ENCODE measurements at places on chromosomes 6 and 20.

DNA sequence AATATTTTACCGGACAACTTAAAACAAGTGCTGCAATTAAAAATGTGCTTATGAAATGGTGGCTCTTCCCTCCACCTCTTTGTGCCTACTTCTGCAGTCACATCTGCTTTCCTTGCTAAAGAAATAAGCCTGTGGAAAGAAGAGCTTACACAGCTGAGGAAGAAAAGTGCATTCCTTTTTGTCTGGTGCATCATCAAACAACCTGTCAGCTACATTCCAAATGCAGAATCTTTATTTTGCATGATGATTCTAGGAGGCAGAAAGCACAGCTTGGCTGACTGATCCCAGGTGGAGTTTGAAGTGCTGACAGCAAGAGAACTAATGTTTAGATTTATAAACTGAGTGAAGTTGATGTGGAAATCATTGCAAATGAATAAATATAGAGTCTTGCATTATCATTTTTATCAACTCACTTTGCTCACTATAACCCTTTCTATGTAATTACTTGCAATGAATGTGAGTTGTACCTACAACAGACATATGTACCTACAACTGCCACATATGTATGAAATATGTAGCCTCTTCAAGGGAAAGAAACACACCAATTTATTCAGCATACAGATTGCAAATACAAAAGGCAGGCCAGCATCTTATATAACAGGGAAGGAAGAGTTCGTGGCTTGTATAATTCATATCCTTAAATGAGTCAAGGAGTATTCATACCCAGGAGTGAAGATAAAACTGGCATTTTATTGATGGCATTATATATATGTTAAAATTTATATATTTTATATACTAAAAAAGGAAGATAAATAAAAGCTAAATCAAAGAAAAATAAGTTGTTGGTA is 223.4 kb upstream of the MCHR2 start:
- no peak for DNase-seq

GRCh38 chr20:45288376-45288775 is 18.3 kb upstream of the RBPJL start:
- no peak for DNase-seq

DNA sequence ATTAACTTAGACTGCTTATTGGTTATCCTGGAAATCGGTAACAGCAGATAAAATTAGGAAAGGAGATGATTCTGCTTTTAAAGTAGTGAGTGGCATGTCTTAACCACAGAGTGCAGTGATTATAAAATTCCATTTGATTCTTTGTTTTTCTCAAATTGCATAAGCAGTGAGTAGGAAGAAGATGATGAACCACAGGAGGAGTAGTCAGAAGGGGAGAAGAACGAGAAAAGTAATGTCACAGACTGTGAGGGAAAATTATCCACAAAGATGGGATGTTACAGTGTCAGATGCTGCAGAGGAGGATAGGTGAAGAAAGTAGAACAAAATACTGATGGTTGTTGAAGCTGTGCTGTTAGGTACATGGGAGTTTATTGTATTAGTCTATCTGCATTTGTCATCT is 63.0 kb downstream of the ITCH start:
- DNase-seq, result no peak

DNA sequence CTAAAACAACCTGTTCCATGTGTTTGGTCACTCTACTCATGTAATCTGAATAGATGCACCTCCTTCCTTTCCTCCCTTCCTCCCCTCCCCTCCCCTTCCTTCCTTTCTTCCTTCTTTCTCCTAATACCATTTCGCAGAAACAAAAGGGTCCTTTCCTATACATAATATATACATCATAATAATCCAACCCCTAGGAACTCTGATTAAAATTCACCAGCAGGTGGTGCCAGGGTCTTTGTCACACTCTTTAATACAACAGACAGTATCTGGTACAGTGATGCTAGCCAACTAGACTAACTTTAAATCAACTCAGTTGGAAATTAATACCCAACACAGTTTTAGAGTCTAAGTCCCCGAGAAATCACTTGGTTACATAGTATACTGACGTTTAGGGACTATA is 181.2 kb upstream of the SHLD1 start:
- DNase-seq, result no peak

DNA sequence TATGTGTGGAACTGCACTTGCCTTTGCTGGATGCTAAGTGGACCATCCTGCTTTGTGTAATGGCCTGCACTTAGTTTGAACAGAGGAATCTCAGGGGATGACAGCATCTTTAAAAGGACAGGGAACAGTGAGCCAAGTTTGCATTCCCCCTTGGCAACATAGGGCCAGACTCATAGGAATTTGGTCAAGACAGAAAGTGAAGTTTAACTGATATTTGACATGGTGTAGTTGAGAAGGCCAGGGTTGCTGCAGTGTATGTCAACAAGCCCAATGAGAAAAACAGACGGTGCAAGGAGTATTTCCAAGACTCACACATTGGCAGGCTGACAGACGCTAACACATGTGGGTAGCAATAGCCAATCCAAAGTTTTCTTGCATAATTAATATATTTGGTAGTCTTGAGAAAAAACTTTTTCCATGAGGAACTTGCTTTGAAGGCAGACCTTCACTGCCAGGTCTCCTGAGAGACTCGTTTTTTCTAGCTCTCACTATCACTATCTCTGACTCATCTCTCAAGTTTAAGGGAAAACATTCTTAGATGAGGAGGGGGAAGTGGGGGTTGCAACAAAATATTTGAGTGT is 213.8 kb downstream of the IBTK start:
- DNase-seq, result no peak

DNA sequence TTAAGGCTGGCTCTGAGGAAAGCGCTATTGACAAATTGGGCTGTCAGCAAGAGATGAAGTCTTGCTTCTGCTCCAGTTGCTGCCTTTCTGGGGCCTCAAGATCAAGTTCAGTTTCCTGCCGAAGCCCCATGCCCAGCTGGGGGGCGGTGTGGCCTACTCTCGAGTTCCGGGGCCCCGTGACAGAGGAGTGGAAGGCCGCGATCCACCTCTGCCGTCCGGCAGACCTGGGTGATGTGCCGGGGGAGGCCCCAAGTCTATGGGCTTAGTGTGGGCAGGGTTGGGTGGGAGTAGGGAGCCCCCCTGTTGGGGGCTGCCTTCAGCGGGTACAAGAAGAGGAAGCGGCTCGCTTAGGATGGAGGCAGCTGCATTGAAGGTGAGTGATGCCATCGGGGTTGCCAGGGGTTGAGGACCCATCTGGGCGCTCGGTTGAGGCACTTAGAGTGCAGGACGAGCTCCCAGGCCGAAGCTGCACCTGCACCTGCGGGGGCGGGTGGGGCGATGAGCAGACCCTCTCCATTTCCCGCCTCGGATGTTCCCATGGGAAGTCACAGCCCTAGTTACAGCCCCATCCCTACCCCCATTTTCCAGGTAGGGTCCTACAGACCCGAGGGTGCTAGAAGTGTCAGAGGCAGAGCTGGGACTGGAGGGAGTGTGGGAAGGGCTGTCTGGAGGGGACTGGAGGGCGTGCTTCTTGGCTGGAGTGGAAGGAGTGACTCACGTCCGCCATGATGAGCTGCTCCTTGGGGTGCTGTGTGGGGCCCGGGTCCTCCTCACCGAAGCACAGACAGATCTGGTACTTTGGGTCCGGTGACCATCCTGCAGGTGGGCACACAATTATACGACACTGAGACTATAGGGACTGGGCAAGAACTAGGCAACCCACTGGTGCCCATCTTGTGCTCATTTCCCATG is 2.9 kb upstream of the FOXS1 start:
- no peak for DNase-seq

GRCh38 chr6:11731423-11731822 is 47.2 kb downstream of the ADTRP start:
- no peak for DNase-seq

DNA sequence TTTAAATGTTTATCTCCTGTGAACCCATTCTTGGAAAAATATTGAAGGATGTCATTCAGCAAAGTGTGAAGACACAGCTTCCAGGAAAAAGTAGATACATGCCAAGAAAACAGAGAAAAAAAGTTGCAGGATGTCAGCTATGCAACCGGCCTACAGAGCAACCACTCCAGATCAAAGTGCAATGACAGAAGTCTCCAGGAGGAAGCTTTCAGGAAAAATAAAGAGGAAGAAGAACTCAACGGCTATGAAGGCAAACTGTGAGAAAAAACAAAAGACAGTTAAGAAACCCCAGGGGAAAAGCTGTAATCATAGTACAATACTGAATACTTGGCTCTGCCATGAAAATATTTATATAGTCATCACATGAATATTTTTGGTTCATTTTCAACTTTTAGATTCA is 30.6 kb downstream of the REPS1 start:
- no peak for DNase-seq

DNA sequence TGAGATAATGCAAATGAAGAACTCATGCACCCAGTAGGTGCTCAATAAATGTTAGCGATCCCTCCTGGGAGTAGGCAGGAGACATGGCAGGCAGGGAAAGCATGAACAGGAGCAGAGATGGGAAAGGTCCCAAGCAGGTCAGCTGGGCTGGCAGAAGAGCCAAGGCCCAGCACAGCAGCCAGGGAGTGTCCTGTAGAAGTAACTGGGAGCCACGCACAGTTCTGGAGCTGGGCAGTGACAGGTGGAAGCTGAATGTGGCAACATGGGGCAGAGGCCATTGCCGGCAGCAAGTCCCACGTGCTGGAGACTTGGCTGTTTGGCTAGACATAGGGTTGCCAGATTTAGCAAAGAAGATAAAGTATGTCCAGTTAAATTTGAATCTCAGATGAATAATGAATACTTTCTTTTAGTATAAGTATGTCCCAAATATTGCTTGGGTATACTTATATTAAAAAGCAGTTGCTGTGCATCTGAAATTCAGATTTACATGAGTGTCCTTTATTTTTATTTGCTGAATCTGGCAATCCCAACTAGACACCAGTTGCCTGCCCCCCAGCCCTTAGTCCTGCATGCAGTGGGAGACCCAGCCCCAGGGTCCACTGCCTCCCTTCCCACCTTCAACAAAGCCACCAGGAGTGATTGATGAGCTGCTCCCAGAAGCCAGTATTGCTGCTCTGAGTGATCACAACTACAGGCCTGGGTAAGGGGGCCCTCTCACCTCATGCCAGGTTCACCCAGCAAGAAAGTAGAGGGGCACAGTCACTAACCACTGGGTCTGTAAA is 3.7 kb upstream of the LPIN3 start:
- DNase-seq, result no peak

DNA sequence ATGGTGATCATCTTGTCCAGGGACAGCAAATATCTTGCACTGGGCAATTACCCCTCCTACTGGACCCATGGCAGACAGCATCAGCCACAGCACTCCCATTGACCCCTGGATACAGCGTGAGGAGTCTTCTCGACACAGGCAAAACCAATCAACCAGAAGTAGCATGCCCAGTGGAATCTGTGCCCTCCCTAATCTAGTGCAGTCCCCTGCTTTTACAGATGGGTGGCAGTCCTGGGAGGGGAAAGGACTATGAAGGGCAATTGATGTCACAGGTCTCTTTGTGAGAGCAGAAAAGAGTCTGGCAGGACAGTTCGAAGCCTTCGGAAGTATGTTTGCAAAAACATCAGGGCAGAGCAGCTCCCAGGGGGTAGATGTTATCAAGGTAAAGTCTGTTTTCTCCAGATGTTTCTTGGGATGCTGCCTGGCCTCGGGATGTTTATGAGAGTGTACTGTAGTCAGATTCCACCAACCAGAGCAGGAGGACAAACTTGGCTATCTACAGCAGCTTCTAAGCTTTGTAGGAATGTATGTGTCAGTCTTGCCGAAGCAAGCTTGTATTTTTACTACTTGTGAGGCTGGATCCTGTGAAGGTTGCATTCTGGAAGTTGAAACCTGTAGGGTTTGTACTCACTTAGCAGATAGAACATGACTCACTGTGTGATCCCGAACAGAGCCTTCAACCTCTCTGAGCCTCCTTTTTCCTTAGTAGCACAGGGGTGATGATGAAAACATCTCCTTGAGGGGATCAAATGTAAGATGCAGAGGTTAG is 63.0 kb upstream of the MYL9 start:
- no peak for DNase-seq

- DNase-seq, result no peak
Observed at GRCh38 chr6:47303342-47303741, 6.4 kb downstream of the TNFRSF21 start.

GRCh38 chr6:157974341-157974894 is 7.2 kb upstream of the SYNJ2 start:
- no peak for DNase-seq

- no peak for DNase-seq
Observed at GRCh38 chr6:11575408-11576033, 38.0 kb downstream of the TMEM170B start.

DNA sequence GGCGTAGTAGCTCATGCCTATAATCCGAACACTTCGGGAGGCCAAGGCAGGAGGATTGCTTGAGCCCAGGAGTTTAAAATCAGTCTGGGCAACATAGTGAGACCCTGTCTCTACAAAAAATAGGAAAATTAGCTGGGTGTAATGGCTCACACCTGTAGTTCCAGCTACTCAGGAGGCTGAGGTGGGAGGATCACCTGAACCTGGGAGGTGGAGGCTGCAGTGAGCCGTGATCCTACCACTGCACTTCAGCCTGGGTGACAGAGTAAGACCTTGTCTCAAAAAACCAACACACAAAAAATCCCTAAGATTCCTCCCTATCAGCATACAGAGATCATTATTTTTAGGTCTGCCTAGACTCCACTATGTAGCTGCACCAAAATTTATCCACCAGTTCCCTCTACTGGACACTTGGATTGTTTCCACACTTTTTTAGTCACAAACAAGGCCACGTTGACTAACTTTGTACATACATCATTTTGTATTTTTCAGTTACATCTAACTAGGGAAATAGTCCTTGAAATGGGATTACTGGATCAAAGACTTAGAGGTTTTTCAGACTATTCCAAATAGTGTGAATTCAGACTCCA is 3.6 kb upstream of the PHF1 start:
- no peak for DNase-seq

- no peak for DNase-seq
Observed at GRCh38 chr6:21331235-21331634, 262.3 kb upstream of the SOX4 start.

Measured in mesothelial cell of epicardium (in vitro differentiated cells).